ENCODE measurements at places on chromosomes 7 and 10. TPM values are rescaled to one million over a fixed set of nuclear protein-coding genes. Genes with fewer than 3 reads are reported as not detected.

DNA sequence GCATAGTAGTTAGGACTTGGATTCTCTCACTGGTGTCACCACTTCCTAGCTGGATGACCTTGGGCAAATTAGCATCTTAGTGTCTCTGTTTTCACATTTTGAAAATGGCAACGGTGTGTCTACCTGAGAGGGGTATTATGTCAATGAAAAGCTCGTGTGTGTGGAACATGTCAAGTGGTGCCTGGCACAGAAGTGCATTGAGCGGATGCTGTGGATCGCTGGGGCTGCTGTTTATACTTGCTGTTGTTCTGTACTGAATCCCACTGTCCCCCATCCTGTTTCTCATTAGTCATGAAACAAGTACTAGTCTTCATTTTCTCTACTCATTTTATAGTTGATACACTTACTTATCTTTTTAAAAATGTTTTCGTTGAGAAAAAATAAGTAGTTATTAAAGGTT lies 26.1 kb downstream of the RBM33 start:
- DNase-seq = no peak

DNA sequence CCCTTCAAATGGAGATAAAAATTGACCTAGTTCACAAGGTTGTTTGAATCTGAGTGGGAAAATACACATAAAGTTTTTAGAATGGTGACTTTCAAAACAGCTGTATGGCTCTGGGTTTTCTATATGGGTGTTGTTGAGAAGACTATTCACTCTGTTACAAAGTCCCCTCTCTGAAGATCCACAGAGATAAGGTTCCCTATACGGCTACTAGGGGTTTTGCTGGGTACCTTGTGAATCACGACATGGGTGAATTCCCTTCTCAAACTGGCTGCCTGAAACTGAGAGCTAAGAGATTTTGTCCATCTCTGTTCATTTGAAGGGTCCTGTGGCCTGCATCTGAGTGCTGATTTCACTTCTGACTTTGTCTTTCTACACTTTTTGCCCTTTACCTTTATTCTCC lies 11.8 kb upstream of the SLC13A1 start:
- no peak for DNase-seq

The SEMA3C gene
- 126 TPM for polyA plus RNA-seq

DNA sequence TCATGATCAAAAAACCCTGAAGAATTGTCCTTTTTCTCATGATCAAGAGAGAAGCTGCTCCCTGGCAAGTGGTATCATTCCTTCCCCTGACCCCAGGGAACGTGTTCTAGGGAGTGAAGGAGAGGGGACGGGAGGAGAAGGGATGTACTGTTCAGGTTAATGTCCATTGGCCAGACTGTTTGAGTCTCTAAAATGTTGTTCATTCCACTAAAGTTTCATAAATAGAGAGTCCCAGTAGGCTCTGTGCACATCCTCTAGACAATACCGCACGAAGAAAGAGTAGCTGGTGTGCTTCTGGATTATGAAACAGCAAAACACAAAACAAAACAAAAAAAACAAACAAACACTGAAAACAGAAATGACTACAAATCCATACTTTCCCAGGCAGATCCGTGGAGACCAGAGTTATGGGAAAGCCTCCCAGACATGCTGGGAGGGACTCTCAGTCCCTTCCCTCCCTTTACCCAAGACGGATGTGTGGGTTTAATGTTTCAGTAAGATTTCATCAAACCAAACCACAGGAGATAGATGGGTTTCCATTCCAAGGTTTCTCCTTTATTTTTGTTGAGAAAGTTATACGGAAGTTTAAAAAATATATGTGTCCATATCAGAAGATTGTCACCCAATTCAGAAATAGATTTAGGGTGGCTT lies 66.5 kb upstream of the TNS3 start:
- DNase-seq = peak; percentile 78

The SEMA3D gene
- 16.2 TPM for polyA plus RNA-seq

GRCh38 chr10:1567742-1568495 lies 169.4 kb downstream of the ADARB2 start:
- no peak for DNase-seq
